Activated CD4-positive, alpha-beta T cell treated with anti-CD3 and anti-CD28 coated beads for 36 hours (primary cell): ENCODE measurements at places on chromosomes 13 and 19.

DNA sequence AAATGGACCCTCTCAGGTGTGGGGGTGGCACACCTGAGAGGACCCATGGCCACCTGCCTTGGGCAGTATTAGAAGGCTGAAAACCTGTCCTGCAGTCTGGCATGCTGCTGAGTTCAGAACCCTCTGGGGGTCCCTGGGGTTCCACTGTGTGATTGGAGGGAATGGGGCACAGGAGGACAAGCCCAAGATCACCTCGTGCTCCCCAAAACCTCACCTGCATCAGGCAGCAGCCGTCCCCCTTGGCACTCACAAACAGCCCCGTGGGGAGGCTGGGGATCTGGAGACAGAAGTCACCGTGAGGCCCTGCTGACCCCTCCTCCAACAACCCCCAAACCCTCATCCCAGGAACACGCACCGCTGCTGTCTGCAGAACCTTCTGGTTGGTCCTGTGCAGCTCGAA, 14.5 kb downstream of the F2RL3 start:
- DNase-seq = no peak

- DNase-seq = no peak
Measured at GRCh38 chr19:12864721-12865715, 16.2 kb downstream of the DNASE2 start.

GRCh38 chr13:110683203-110683883, 22.6 kb downstream of the CARS2 start:
- peak; percentile 34 for DNase-seq

DNA sequence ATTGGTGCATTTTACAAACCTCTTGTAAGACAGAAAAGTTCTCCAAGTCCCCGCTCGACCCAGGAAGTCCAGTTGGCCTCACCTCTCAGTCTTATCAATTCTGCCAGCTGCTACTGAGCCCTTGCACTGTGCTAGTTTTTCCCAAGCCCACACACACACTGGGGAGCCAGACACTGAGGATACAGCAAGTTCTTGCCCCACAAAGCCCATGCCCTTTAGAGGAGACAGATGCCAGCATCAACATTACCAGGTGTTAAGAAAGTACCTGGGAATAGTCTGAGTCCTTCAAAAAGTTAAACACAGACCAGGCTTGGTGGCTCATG, 175.0 kb downstream of the PTPRS start:
- DNase-seq = no peak

- no peak for DNase-seq
Measured at GRCh38 chr13:86922936-86923335, 748.2 kb upstream of the SLITRK5 start.

GRCh38 chr19:48780631-48781391, 25.5 kb downstream of the FGF21 start:
- no peak for DNase-seq

- DNase-seq = no peak
Measured at GRCh38 chr13:112131713-112132113, 64.8 kb downstream of the SOX1 start.

DNA sequence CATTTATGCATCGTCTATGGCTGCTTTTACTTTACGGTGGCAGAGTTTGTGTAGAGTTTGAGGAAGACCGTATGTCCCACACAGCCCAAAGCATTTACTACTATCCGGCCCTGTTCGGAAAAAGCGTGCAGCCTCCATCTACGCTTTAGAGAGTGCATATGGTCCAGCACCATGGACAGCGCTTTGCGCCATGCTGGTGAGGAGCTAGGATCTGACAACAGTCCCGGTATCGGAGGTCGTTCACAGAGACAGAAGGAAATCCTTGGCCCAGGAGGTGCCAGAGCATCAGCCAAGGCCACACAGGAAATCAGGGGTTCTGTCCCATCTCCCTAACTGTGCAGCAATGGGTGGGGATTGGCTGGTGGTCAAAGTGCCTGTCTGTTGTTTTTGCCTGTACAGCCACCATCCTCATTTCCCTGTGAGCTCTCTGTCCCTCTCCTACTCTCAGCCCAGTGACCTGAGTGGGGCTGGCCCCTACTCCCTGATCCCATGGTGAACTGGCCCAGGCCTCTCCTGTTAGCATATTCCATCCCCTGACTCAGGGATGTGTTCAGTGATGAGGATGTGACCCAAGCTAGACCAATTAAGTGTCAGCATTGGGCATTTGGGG, 16.2 kb upstream of the PRODH2 start:
- peak; percentile 80 for DNase-seq

DNA sequence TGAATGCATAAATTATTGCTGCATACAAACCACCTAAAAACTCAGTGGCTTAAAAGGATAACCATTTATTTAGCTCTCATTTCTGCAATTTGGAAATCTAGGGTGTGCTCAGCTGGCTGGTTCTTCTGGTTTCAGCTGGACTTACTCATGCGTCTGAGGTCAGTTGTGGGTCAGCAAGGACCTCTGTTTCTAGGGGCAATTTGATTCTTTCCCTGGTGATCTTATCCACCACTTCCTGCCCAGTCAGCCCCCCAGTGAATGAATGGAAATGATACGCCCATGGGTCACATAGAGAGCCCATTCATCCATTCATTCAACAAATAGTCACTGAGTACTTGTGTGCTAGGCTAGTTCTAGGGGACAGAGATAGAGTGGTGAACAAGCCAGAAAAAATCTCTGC, 9.9 kb downstream of the FXYD5 start:
- no peak for DNase-seq

GRCh38 chr13:76692346-76692745, 193.9 kb downstream of the KCTD12 start:
- no peak for DNase-seq

DNA sequence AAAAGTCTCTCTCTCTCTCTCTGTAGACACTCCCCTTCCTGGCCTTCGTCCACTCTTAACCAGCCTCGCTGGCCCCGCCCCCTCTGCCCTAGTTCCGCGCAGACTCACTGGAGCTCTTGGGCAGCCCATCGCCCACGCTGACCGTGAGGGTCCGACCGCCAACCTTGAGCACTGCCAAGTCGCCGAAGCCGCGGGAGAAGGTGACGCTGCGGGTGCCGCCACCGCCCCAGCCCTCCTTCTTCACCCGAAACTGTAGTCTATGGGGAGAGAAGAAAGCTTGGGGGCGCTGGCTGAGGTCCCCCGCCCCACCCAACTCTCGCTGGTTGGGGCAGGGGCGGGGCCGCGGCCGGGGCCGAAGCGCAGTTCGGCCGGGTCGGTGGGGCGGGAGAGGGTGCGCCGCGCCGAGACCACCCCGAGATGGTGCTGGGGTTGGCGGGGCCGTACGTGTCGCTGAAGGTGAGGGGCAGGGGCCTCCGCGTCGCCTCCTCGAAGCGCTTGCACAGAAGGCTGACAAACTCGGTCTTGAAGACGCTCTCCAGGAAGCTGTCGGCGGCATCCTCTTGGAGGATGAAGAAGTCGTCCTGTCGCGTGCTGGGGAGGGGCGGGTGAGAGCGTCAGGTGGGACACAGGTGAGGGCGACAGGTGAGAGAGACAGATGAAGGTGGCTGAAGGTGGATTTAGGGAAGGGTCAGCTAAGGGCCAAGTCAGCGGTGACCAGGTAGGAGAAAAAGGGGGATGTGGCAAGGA, 12.6 kb upstream of the ZNF414 start:
- DNase-seq = no peak

- DNase-seq = no peak
Measured at GRCh38 chr13:113639616-113640262, 18.3 kb downstream of the ATP4B start.

GRCh38 chr13:48304143-48304876, 759 bp downstream of the RB1 start:
- peak; percentile 42 for DNase-seq

GRCh38 chr13:64327505-64328194, 2902.5 kb downstream of the PCDH9 start:
- DNase-seq = no peak

DNA sequence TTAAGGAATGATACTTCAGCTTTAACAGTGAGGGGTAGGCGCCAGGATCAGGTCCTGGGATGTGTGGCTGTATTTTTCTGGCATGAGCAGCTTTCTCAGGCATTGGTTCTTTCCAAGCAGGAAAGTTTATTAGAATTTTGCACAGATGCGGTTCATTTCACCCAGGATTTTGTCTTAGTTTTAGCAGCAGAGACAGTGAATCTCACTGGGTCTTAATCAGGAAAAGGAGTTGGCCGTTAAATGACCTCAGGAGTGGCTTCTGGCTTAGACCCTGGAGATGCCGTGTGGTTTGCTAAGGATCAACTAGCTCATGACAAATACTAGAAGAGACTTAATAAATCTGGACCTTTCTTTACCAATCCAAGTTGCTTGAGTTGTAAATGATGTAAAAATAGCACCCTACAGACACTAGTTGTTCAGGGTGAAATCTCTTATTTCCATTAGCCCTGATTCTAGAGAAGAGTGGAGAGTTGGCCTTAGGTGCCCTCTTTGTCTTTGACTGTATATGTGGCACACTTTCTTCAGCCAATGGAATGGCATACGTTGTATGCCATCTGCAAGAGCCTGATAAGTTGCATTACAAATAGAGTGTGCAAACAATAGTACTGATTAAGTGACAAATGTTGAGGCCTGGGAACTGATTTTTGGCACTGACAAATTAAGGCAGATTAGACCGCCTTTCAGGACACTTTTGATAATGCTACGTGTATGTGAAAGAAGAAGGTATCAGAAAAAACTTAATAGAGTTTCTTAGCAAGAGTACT, 34.0 kb downstream of the LRCH1 start:
- no peak for DNase-seq
